ENCODE measurements at places on chromosomes 5 and 9. TPM values are rescaled to one million over a fixed set of nuclear protein-coding genes. Genes with fewer than 3 reads are reported as not detected.
A peak's percentile ranks its signal among the peaks of the same experiment; 100 is the strongest.

DNA sequence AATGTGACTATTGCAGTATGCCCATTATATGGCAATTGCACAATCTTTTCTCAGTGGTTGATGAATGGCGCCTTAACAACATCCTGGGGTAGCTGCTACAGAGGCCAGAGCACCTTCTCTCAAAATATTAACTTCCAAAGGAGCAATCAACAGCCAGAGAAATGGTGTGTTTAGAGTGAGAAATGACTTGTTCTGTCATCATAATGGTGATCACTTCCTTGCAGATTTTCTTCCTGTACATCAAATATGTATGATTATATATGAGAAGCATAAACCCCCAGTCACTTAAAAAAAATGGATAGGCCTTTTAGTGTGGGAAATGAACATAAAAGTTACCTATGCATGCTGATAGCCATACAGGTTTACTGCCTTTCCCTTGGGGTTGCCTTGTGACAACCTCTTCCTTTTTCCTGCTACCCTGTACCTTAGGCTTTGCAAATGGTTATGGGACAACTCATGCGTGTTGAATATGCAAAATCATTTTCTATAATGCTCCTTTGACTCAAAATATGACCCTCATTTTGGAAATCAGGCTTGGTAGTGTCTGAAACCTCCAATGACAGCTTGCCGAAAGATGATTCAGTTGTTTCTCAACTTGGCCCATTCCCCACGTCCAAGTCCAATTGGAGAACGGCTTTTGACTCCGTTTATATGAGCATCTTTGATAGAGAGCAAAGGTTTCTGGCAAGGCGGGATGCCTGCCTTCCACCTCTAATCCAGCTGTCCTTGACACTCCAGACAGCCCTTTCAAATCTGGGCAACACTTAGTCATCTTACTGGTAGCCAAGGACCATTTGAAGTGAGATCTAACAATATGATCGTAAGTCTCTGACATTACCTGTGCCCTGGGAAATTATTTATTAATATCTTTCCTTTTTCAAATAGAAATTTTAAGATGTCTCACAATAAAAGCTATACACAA is 69.3 kb downstream of the SLC1A1 start:
- H3K27me3 ChIP-seq = no peaks in the 10 kb centered on the region
- peaks cover 3% of the 10 kb centered on the region for H3K4me1 ChIP-seq
- DNase-seq = no peak
- H3K4me3 ChIP-seq = no peak overlapping the region

Gene PAPPA
- 10.2 TPM for total RNA-seq

- no peak overlapping the region for H3K4me3 ChIP-seq
- H3K4me1 ChIP-seq = peaks cover 11% of the 10 kb centered on the region
- no peak overlapping the region for H3K27ac ChIP-seq
- no peaks in the 10 kb centered on the region for H3K36me3 ChIP-seq
- no peaks in the 10 kb centered on the region for H3K27me3 ChIP-seq
These were observed 2.6 kb upstream of the CCDC187 start for GRCh38 chr9:136306211-136307208.

GRCh38 chr9:99075246-99075912 is 29.5 kb upstream of the TGFBR1 start:
- H3K36me3 ChIP-seq = no peaks in the 10 kb centered on the region
- no peaks in the 10 kb centered on the region for H3K4me1 ChIP-seq
- no peaks in the 10 kb centered on the region for H3K27me3 ChIP-seq
- no peak overlapping the region for H3K27ac ChIP-seq
- no peak overlapping the region for H3K4me3 ChIP-seq
- DNase-seq = no peak

DNA sequence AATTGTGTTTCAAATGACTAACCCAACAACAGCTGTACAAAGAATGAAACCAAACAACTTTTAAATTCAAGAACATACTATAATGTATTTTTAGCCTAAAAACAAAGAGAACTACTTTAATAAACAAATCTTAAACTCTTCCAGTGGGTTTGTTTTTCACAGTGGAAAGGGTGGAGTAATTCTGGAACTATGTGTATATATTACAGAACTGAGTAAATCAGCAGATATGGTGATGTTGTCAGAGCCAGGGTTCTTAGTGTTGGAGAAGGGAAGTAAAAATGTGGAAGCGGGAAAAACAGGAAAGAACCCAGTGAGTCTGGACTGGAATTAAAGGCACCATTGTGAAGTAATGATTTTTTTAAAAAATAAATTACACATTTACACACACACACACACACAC is 144.9 kb downstream of the CDK5RAP2 start:
- H3K36me3 ChIP-seq = peaks cover 18% of the 10 kb centered on the region
- DNase-seq = no peak
- no peaks in the 10 kb centered on the region for H3K4me1 ChIP-seq
- H3K27ac ChIP-seq = no peak overlapping the region
- no peaks in the 10 kb centered on the region for H3K27me3 ChIP-seq

DNA sequence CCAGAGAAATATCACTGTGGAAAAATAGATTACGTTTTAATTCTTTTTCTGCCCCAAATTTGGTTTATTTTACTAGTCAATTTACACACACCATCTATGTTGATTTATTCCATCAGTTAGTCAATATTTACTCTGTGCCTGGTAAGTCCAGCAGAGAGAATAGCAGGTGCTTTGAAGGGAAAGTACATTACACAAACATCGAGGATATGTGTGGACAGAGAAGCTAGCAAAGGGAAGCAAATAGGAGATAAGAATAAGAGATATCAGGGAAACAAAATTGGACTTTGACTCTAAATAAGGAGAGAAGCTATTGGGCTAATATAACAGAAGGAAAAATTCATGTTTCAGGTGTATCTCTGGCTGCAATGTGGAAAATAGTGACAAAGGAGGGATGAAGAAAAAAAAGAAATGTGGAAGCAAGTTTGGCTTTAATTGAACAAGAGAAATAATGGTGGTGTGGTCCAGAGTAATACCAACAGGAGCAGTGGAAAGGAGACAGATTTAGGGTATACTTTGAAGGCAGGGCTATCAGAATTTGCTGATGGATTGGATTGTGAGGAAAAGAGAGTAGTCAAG is 587.7 kb upstream of the CDH6 start:
- H3K27me3 ChIP-seq = no peaks in the 10 kb centered on the region
- no peaks in the 10 kb centered on the region for H3K4me1 ChIP-seq
- H3K4me3 ChIP-seq = no peak overlapping the region
- H3K36me3 ChIP-seq = no peaks in the 10 kb centered on the region
- no peak for DNase-seq

Gene DTWD2
- total RNA-seq = 12.4 TPM

DNA sequence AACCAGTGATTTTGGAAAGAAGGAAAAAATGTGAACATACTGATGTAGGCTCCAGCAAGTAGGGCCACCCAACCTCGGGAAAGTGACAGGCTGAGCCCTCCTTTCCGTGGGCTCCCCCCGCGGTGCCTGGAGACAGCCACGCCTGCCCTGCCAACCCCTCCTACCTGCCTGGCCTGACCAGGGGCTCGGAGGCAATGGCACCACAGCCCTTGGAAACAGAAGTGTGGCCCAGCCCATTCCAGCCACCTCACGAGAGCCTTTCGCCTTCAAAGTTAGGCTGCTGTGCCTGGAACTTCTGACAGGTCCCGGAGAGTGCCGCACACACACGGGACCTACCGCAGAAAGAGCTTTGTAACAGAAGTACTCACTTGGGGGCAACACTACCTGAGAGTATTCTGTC is 49.5 kb upstream of the LRRC14B start:
- no peaks in the 10 kb centered on the region for H3K4me1 ChIP-seq
- no peak overlapping the region for H3K4me3 ChIP-seq
- H3K36me3 ChIP-seq = no peaks in the 10 kb centered on the region
- no peaks in the 10 kb centered on the region for H3K27me3 ChIP-seq
- H3K27ac ChIP-seq = no peak overlapping the region

DNA sequence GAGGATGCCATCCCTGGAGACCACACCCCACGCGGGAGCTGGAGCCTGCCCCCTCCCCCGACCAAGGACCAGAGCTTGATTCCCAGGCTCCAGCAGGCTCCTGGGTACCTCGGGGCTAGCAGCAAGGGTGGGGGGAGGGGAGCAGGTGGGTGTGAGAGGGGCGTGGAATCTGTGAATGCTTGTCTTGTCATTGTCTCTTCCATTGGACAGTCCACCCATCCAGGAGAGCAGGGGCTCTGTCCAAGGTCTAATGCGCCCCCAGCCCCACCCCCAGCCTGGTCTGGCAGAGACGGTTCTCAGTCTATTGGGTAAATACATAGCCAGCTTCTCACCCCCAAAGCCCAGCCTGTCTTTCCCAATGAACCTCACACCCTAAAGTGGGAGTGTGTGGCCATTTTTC is 22.8 kb downstream of the URM1 start:
- no peaks in the 10 kb centered on the region for H3K4me1 ChIP-seq
- peak; percentile 60 for DNase-seq
- peaks cover 39% of the 10 kb centered on the region for H3K27me3 ChIP-seq
- H3K36me3 ChIP-seq = no peaks in the 10 kb centered on the region
- H3K27ac ChIP-seq = no peak overlapping the region

Gene SPATA6L
- total RNA-seq = 15.1 TPM

DNA sequence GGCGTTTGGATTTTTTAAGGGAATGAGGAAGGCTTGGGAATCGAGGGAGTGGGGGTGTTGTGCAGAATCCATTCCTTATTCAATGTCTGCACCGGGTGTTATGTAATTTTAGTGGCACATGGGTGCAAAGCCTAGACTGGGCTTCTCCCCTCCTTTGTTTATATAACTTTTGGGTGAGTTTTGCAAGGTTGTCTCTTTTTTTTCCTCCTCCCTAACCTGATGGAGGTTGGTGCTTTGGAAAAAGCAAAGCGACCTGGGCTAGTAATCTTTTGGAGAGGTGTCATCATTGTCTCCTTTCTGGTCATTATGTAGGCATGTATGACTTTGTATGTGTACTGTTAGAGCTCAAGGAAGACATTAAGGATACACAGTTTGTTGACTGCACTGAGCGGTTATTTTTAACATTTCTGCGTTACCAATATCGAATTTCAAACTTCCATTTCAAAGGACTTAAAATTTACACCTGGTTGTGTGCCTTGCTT is 3.1 kb downstream of the SMARCA2 start:
- H3K4me3 ChIP-seq = peak overlapping the region; percentile 57
- H3K36me3 ChIP-seq = no peaks in the 10 kb centered on the region
- H3K27ac ChIP-seq = peak overlapping the region; percentile 96
- DNase-seq = no peak
- H3K4me1 ChIP-seq = no peaks in the 10 kb centered on the region
- no peaks in the 10 kb centered on the region for H3K27me3 ChIP-seq

- no peak overlapping the region for H3K27ac ChIP-seq
- H3K36me3 ChIP-seq = no peaks in the 10 kb centered on the region
- H3K27me3 ChIP-seq = no peaks in the 10 kb centered on the region
- H3K4me1 ChIP-seq = peaks cover 1% of the 10 kb centered on the region
- DNase-seq = no peak
- H3K4me3 ChIP-seq = no peak overlapping the region
These were observed 8.8 kb downstream of the IPPK start for GRCh38 chr9:92661127-92661526.

Gene MCTP1
- total RNA-seq = 19.3 TPM

DNA sequence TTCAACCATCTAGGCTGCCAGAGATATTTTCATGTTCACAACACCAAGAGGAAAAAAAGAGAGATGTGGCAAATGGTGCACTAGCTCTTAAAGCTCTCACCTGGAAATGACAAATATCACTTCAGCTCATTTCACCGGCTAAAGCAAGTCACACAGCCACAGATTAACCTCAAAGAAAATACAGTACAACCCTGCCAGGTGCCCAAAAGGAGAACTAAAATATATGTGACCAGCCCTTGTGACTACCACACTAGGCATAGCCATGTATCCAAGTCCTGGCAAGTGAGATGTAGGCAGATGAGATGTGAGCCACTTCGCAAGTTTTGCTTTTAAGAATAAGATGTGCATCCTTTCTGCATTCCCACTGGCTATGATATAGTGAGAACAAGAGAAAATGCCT is 41.4 kb downstream of the AGTPBP1 start:
- H3K27ac ChIP-seq = no peak overlapping the region
- H3K36me3 ChIP-seq = no peaks in the 10 kb centered on the region
- H3K4me1 ChIP-seq = no peaks in the 10 kb centered on the region
- no peak overlapping the region for H3K4me3 ChIP-seq

GRCh38 chr9:132348676-132349075 is 6.1 kb downstream of the SETX start:
- no peak overlapping the region for H3K27ac ChIP-seq
- no peaks in the 10 kb centered on the region for H3K27me3 ChIP-seq
- no peak for DNase-seq
- peaks cover 15% of the 10 kb centered on the region for H3K4me1 ChIP-seq

DNA sequence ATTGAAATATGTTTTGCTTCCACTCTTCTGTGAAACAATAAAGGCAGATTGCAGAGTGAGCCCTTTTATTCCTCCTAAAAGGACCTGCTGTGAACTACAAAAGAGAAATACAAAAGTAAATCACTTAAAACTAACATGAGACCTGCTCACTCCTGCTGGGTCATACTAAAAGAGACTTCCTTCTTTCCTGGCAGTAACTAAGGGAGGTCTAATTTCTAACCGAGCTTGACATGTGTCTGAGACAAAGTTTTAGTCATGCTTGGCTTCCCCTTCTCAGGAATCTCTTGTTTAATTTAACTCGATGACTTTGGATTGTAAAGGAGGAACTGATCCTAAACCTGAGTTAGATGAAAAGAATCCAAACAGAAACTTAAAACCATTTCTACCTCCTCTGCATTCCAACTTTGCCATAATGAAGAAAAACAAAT is 86.4 kb upstream of the CDH6 start:
- H3K36me3 ChIP-seq = no peaks in the 10 kb centered on the region
- H3K4me3 ChIP-seq = no peak overlapping the region
- DNase-seq = peak; percentile 95
- no peaks in the 10 kb centered on the region for H3K4me1 ChIP-seq

DNA sequence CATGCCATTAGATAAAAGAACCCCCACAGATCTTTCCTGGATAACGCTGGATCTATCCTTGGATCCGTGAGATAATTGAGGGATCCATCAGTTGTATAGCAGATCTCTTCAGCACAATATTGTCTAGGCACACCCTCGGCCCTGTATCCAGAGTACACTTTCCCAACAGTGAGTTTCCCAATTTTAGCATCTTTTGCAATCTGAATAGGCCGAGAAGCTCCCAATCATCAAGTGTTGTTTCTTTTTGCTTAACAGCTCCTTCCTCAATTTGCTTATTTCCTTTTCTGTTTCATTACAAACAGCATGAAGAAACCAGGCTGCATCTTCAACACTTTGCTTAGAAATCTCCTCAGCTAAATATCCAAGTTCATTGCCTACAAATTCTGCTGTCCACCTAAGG is 4.4 kb upstream of the SPTLC1 start:
- H3K27me3 ChIP-seq = no peaks in the 10 kb centered on the region
- no peaks in the 10 kb centered on the region for H3K4me1 ChIP-seq
- DNase-seq = no peak
- no peaks in the 10 kb centered on the region for H3K36me3 ChIP-seq
- H3K4me3 ChIP-seq = no peak overlapping the region

GRCh38 chr5:135032999-135033861 is 798 bp downstream of the PITX1 start:
- H3K27ac ChIP-seq = no peak overlapping the region
- H3K36me3 ChIP-seq = no peaks in the 10 kb centered on the region
- H3K27me3 ChIP-seq = peaks cover 76% of the 10 kb centered on the region
- no peaks in the 10 kb centered on the region for H3K4me1 ChIP-seq
- peak overlapping the region; percentile 61 for H3K4me3 ChIP-seq
